ENCODE measurements at places on chromosomes 5 and 9. TPM values are rescaled to one million over a fixed set of nuclear protein-coding genes. Genes with fewer than 3 reads are reported as not detected.

The SLC6A7 gene
- total RNA-seq, result not detected

The IFNA13 gene
- total RNA-seq, result not detected

The ACER2 gene
- total RNA-seq, result 4.5 TPM

The TLX3 gene
- not detected for total RNA-seq

The MTAP gene
- total RNA-seq, result 44.7 TPM

The SLC25A51 gene
- 35.1 TPM for total RNA-seq

The LCN2 gene
- not detected for total RNA-seq

The AFAP1L1 gene
- 0.13 TPM for total RNA-seq

The KCNN2 gene
- not detected for total RNA-seq

DNA sequence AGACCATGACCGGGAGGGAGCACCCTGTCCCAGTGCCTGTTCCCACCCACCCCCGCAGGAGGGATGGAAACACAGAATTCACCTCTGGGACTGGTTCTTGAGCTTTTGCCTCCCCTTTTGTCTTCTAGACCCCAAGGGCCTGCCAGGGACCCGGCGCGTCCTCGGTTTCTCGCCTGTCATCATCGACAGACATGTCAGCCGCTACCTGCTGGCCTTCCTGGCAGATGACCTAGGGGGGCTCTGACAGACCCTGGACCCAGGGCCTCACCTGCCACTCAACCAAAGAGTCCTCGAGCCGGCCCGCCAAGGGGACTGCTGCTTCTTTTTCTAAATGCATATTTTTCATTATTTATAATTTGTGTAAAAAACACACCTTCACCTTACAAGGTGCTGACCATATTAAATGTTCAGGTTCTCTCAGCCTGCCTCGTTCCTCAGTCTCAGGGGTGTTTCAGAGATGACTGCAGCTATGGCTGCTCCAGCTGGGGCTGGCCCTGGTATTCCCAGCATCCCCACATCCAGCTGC, 16.9 kb downstream of the CARD19 start:
- peaks cover 10% of the 10 kb centered on the region for H3K36me3 ChIP-seq
- no peaks in the 10 kb centered on the region for H3K27me3 ChIP-seq
- no peak for DNase-seq
- H3K4me1 ChIP-seq, result peaks cover 33% of the 10 kb centered on the region

DNA sequence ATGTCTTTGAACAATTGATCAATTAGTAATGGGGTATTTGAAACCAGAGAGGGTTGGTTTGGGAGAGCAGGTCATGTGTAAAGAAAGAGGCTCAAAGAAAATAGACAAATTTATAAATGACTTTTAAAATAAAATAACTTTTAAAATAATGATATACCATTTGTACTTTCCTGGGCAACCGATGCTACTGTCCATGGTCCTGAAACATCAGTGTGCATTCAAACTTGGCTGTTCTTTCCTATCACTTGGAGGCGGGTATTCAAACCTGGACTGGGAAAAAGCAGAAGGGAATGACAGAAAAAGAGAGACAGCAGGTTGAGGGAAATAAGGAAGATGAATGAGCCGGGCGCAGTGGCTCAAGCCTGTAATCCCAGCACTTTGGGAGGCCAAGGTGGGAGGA, 1446.4 kb upstream of the WWC1 start:
- no peaks in the 10 kb centered on the region for H3K4me1 ChIP-seq
- no peak overlapping the region for H3K4me3 ChIP-seq
- no peaks in the 10 kb centered on the region for H3K27me3 ChIP-seq

DNA sequence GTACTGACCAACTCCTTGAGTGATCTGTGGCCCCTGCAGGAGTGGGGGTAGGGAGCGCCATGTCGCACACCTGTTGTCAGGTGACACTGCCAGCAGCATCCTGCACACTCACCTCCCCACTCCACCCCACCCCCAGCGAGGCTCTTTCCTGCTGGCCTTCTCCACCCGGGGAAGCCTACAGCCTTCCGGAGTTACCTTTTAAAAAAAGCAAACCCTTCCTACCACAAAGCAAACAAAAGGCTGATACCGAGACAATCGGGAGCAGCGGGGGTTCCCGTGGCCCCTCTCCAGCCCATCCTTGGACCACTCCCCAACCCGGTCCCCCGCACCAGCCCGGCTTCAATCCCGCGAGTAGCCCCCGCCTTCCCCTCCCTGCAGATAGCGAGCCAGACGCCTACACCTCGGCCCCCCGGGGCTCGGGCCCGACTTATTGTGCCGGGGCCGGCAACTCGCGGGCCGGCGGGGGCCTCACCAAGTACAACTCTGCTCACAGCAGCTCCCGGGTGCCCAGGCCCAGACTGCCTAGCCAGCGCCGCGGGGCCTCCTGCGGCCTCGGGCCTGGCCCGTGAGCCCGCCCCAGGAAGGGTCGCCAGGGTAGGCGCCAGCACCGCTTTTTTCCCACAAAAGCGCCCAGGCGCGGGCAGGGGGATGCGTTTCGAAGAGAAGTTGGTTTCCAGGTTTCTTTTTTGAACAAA, 724 bp downstream of the MACROH2A1 start:
- H3K27me3 ChIP-seq, result no peaks in the 10 kb centered on the region
- H3K4me3 ChIP-seq, result peak overlapping the region; percentile 85
- DNase-seq, result peak; percentile 32
- peak overlapping the region; percentile 84 for H3K27ac ChIP-seq
- H3K36me3 ChIP-seq, result peaks cover 3% of the 10 kb centered on the region

GRCh38 chr5:118722122-118723020, 266.0 kb downstream of the DTWD2 start:
- no peaks in the 10 kb centered on the region for H3K4me1 ChIP-seq
- H3K27ac ChIP-seq, result no peak overlapping the region
- no peak overlapping the region for H3K4me3 ChIP-seq
- no peaks in the 10 kb centered on the region for H3K36me3 ChIP-seq
- H3K27me3 ChIP-seq, result no peaks in the 10 kb centered on the region

GRCh38 chr5:89545076-89545475, 662.1 kb upstream of the MEF2C start:
- H3K4me3 ChIP-seq, result no peak overlapping the region
- H3K36me3 ChIP-seq, result no peaks in the 10 kb centered on the region
- no peak overlapping the region for H3K27ac ChIP-seq

DNA sequence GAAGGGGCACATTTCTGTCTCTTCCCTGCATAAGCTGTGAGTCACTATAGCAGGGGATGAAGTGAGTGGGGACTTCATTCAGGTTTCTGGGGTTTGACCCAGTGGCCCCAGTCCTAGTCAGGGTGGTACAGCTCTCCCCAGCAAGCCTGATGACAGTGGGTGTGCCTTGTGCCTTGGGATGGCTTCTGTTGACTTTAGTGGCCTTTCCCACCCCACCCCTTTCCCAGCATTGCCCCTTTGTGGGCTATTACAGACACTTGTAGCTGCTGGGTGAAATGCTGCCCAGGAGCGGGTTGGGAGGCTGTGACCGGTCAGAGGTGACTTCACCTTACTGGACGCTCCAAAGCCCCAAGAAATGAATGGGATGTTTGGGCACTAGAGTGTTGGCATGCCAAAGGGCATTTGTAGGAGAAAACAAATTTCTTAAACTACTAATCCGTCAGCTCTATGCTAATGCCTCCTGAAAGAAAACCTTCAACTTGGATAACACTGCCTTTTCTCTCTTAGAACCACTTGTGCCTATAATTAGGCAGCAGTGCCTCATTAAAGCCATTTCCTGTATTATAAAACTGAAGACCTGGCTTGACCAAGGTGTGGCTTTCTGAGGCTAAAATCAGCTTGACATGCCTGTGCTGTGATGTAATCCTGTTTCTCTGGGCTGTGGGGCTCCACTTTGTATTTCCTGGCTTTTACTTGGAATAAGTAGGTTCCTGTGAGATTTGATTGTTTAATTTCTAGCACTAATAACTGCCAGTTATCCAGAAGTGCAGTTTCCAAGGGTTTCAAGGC, 119.0 kb upstream of the SLC25A48 start:
- no peaks in the 10 kb centered on the region for H3K4me1 ChIP-seq
- H3K27me3 ChIP-seq, result peaks cover 5% of the 10 kb centered on the region
- H3K4me3 ChIP-seq, result no peak overlapping the region
- no peaks in the 10 kb centered on the region for H3K36me3 ChIP-seq

DNA sequence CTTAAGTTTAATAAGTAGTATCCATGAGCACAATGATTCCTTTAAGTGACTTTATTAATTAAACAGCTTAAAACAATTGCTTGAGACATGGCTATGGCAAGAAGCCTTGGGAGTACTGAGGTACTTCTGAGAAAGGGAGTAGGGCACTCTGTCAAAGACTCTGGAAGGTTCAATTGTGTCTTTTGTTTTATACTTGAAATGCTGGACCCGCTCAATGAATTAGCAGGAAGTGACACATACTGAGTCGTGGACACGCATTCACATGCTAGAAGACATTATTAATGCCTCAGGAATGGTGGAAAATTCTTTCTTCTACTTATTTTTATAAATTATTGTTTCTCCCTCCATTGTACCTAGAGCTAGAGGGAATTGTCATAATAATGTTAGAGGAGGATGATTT, 347.3 kb upstream of the ZNF608 start:
- no peak for DNase-seq
- H3K27ac ChIP-seq, result no peak overlapping the region
- H3K4me3 ChIP-seq, result no peak overlapping the region
- H3K36me3 ChIP-seq, result no peaks in the 10 kb centered on the region
- no peaks in the 10 kb centered on the region for H3K27me3 ChIP-seq

DNA sequence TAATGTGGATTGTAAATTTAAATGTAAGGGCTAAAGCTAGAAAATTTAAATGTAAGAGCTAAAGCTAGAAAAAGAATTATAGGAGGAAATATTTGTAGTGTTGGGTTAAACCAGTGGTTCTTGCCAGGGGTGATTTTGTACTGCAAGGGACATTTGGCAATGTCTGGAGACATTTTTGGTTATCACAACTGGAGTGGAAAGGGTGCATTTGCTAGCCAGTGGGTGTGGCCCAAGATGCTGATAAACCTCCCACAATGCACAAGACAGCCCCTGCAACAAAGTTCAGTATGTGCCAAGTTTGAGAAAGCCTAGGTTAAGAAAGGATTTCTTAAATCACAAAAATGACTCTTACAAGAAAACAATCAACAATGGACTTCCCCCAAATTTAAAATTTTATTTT, 31.6 kb upstream of the ELL2 start:
- peaks cover 5% of the 10 kb centered on the region for H3K27me3 ChIP-seq
- H3K4me1 ChIP-seq, result no peaks in the 10 kb centered on the region
- H3K27ac ChIP-seq, result no peak overlapping the region
- no peak for DNase-seq
- H3K36me3 ChIP-seq, result no peaks in the 10 kb centered on the region
- H3K4me3 ChIP-seq, result no peak overlapping the region

DNA sequence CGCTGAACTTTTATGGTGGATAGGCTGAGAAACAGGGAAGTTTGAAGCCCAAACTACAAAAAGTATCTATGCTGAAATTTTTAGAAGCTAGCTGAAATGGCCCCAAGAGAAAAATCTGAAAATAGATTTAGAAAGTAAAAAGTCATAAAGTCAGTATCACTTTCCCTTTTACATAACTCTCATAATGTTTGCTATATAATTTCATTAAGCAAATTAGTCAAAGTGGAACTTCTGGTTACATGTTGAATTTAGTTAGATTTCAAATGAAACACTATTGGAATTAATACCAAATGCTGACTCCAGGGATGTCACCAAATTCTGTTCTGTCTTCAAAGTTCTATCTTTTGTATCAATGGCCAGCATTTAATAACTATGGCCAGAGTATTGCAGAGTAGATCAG, 126.9 kb downstream of the TTC39B start:
- no peak overlapping the region for H3K4me3 ChIP-seq
- DNase-seq, result no peak
- H3K4me1 ChIP-seq, result no peaks in the 10 kb centered on the region
- no peak overlapping the region for H3K27ac ChIP-seq
- peaks cover 6% of the 10 kb centered on the region for H3K36me3 ChIP-seq
- no peaks in the 10 kb centered on the region for H3K27me3 ChIP-seq

- no peaks in the 10 kb centered on the region for H3K36me3 ChIP-seq
- H3K27me3 ChIP-seq, result no peaks in the 10 kb centered on the region
Measured at GRCh38 chr9:28260330-28260729, 687.0 kb upstream of the C9orf72 start.

GRCh38 chr9:120438836-120439546, 141.0 kb downstream of the CDK5RAP2 start:
- H3K4me3 ChIP-seq, result no peak overlapping the region
- H3K4me1 ChIP-seq, result peaks cover 9% of the 10 kb centered on the region
- peaks cover 71% of the 10 kb centered on the region for H3K36me3 ChIP-seq
- no peak for DNase-seq
- H3K27ac ChIP-seq, result no peak overlapping the region

GRCh38 chr5:32074401-32074800, 99.7 kb downstream of the GOLPH3 start:
- no peaks in the 10 kb centered on the region for H3K27me3 ChIP-seq
- H3K4me1 ChIP-seq, result no peaks in the 10 kb centered on the region
- H3K4me3 ChIP-seq, result no peak overlapping the region
- no peak overlapping the region for H3K27ac ChIP-seq
- DNase-seq, result no peak
- no peaks in the 10 kb centered on the region for H3K36me3 ChIP-seq

DNA sequence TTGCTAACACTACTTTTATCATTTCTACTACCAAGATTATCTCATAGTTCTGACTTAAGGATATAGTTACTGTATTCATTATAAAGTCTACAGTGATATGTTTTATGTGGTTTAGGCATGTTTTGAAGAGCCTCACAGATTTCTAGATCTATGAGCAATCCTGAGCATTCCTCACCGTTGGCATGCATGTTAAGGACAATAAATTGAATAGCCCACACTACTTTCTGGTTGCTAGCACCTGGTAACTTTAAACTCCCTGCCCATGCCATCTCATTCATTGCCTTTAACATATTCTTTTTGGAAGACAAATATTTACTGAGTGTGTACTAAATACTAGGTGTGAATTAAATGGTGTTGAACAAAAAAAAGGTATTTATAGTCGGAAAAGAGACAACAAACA, 868.1 kb upstream of the CDH9 start:
- H3K27ac ChIP-seq, result no peak overlapping the region
- DNase-seq, result no peak
- no peaks in the 10 kb centered on the region for H3K36me3 ChIP-seq
- no peaks in the 10 kb centered on the region for H3K4me1 ChIP-seq
- H3K4me3 ChIP-seq, result no peak overlapping the region
- H3K27me3 ChIP-seq, result no peaks in the 10 kb centered on the region

- DNase-seq, result no peak
- H3K4me3 ChIP-seq, result no peak overlapping the region
- H3K27ac ChIP-seq, result no peak overlapping the region
- H3K36me3 ChIP-seq, result no peaks in the 10 kb centered on the region
- peaks cover 2% of the 10 kb centered on the region for H3K27me3 ChIP-seq
- no peaks in the 10 kb centered on the region for H3K4me1 ChIP-seq
Measured at GRCh38 chr5:60350794-60351193, 349.2 kb downstream of the DEPDC1B start.
